ENCODE measurements at places on chromosomes 6 and 20.

GRCh38 chr20:35994994-35995453, 26.6 kb downstream of the CNBD2 start:
- no peaks in the 10 kb centered on the region for H3K27me3 ChIP-seq
- H3K4me3 ChIP-seq = no peak overlapping the region
- H3K36me3 ChIP-seq = no peaks in the 10 kb centered on the region
- H3K27ac ChIP-seq = no peak overlapping the region

DNA sequence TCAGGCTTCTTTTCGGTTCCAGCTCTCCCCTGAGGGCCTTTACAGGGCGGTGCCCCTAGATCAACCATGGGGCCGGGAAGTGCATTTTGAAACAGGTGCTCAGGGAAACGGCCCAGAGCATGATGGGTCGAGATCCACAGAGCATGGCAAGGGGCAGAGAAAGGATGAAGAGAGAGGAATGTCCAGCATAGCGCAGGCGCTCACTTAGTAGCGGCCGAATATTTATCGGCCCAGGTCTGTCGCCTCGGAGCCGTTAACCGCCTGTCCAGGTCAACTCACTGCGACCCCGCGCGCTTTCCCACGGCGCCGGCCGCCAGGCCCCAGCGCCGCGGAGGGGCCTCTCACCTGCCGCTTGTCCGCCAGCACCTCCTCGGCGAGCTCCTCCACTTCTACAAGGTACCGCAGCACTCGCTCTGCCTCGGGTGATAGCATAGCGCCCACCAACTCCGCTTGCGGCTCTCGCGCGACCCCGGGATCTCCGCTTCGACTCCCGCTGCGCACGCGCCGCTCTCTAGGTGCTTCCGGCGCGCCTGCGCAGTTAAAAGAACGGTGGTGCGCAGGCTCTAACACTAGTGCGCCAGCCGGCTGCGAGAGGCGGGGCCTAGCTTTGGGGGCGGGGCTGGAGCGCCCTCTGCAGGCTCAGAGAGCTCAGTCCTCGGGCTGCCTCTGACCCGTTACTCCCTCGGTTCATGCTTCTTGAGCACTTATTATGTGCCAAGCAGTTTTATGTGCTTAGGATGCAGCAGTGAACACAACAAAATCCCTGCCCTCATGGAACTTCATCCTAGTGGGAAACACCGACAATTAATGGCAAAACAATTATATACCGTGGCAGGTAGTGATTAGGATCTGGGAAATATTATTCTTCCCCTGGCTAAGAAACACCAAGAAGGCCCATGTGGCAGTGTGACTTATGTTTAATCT, at the start of gene PDRG1:
Gene PDRG1, minus strand, starts transcription at position 517 of the 924 bp plus-strand sequence. Its CDS starts 85 bp downstream, at position 432.
- peaks cover 20% of the 10 kb centered on the region for H3K4me1 ChIP-seq
- H3K4me3 ChIP-seq = peak within 1 kb of the TSS; percentile 84
- H3K36me3 ChIP-seq = peaks cover 21% of the 10 kb centered on the region

DNA sequence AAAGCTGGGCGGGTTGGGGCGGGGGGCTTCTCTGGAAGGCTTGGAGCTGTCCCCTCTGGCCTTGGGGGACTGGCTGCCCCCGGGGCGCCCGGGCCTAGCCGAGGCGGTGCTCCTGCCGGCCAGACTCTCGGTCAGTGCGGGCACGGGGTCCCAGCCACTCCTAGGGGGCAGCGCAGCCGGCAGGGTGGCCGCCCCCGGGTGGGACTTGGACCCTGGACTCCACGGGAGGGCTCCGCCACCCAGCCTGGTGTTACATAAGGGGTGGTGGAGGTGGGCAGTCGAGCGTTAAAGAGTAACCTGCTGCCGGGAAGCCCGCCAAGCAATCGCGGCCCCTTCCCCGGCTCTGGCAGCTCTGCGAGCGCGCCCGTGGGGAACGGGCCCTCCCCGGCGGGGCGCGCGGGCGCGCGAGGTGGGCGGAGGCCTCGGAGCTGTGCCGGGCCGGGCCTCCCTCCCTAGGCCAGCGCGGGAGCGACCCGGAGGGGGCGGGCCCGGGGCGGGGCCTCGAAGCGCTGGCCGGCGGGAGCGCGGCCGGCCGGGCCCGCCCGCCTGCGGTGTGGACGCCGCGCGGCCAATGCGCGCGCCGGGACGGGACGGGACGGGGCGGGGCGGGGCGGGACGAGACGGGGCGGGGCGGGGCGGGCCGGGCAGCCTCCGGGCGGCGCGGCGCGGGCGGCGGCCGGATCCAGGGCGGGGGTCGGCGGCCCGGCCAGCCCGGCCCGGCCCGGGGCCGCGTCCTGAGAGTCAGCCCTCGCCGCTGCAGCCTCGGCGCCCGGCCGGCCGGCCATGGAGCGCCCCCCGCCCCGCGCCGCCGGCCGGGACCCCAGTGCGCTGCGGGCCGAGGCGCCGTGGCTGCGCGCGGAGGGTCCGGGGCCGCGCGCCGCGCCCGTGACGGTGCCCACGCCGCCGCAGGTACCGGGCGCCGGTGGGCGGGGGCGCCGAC, at the start of gene SLC2A4RG:
Gene SLC2A4RG, plus strand, starts transcription at position 647 of the 940 bp plus-strand sequence. Its CDS starts 137 bp downstream, at position 784.
- peak within 1 kb of the TSS; percentile 89 for H3K4me3 ChIP-seq
- H3K36me3 ChIP-seq = peaks cover 40% of the 10 kb centered on the region
- no peak for DNase-seq

DNA sequence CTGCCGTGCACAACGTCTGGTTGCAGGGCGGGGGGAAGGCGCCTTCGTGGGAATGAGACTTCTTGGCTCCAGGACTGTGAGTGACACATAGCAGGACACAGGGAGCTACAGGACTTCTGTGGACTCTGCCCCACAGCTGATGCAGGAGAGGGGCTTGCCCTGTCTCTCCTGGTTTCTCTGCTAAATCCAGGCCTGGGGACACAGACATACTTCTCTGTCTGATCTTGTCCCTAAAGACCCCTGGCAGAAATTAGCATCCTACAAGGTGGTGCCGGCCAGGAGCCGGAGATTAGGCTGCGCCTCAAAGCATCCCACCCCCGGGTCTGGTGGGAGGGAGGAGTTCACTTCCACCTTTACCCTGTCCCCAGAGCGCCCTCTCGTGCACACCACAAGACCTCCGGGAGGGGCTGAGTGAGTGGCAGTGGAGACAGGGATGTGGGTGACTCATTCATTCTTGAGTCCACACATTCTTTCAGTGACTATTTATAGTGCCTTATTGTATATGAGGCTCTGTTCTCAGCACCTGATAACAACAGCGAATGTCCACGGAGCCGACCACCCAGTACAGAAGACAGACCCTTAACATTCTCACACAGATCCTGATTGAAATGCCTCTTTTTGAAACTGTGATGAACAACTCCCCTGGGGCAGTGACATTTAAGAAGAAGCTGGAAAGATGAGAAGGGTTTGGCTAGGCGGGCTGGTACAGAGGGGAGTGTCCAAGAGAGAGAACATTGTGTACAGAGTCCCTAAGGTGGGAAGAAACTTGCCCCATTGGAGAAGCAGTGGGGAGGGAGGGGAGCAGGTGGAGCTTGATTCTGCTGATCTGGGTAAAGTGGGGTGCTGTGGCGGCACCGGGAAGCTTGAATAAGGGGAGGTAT, 39.0 kb downstream of the GMPR start:
- H3K36me3 ChIP-seq = no peaks in the 10 kb centered on the region
- no peaks in the 10 kb centered on the region for H3K27me3 ChIP-seq
- peak; percentile 63 for DNase-seq

DNA sequence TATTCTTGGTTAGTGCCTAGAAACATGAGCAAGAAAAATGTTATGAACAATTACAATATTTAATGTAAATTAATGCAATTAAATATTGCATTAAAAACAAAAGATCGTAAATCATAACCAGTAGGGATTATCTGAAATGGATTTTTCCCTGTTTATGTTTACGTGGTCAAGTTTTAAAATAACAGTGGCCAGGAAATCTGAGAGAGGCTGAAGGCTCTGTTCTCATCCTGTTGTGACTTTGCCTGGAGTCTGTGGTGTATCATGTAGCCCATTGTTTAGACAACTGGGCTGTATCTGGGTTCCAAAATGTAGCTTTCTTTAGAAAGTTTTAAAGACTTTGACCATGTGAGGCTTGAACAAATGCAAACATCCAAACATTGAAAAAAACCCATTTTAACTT, 2.4 kb downstream of the MYO6 start:
- H3K4me1 ChIP-seq = peaks cover 8% of the 10 kb centered on the region
- no peak for DNase-seq
- H3K27ac ChIP-seq = no peak overlapping the region
- H3K4me3 ChIP-seq = no peak overlapping the region
- H3K36me3 ChIP-seq = no peaks in the 10 kb centered on the region
- no peaks in the 10 kb centered on the region for H3K27me3 ChIP-seq

- DNase-seq = no peak
- peaks cover 2% of the 10 kb centered on the region for H3K4me1 ChIP-seq
- no peaks in the 10 kb centered on the region for H3K27me3 ChIP-seq
These were observed 84.4 kb upstream of the HDAC2 start for GRCh38 chr6:114055349-114055748.

DNA sequence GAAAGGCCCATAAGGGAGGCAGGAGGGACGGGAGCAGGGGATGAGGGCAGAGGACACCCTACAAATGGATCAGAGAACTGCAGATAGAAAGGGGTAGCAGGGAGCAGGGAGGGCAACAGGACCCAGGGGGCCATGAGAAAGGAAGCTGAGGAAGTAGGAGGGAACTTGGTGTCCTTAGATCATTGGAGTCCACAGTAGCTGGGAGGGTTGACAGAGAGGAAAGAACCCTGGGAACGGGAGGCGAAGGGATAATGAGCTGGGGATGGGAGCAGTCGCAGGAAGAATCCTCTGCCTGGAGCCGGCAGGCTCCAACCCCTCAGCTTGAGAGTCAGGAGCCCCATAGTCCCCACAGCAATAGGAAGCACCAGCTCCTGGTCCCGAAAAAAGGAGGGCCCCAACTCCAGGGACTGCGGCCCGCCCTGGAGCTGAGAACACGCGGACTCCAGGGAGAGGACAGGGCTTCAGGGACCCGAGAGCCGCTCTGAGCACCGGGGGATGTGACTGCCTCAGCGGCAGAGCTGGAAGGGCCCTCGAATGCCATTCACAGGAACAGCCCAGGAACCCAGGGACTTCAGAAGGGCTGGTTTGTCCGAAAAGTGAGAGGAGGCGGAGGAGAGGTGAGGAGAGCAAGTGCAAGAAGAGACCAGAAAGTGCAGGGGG, 32.7 kb downstream of the HLA-A start:
- DNase-seq = no peak
- peak overlapping the region; percentile 90 for H3K4me3 ChIP-seq
- H3K36me3 ChIP-seq = no peaks in the 10 kb centered on the region

DNA sequence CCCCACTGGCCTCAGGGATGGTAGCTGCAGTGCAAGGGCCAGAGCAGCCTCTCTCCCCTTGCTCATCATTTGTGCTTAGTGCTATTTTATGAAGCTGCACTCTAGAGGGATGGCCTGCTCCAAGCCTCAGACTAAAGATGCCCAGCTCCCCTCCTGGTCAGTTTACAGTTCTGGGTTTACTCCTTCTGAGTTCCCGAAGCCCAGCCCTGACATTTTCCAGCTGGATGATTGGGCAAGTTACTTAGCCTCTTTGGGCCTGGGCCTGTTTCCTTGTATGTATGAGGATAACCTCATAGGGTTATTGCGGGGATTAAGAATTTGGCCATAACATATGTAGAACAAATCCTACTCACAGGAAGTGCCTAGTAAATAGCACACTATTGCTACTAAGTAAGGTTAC, 31.8 kb upstream of the EMILIN3 start:
- no peaks in the 10 kb centered on the region for H3K4me1 ChIP-seq
- DNase-seq = no peak
- no peaks in the 10 kb centered on the region for H3K36me3 ChIP-seq
- H3K4me3 ChIP-seq = no peak overlapping the region
- H3K27ac ChIP-seq = no peak overlapping the region

GRCh38 chr6:56148488-56149186, 98.7 kb downstream of the COL21A1 start:
- no peak for DNase-seq
- H3K36me3 ChIP-seq = no peaks in the 10 kb centered on the region
- H3K27ac ChIP-seq = peak overlapping the region; percentile 35
- H3K4me3 ChIP-seq = no peak overlapping the region
- H3K4me1 ChIP-seq = peaks cover 25% of the 10 kb centered on the region
- no peaks in the 10 kb centered on the region for H3K27me3 ChIP-seq

DNA sequence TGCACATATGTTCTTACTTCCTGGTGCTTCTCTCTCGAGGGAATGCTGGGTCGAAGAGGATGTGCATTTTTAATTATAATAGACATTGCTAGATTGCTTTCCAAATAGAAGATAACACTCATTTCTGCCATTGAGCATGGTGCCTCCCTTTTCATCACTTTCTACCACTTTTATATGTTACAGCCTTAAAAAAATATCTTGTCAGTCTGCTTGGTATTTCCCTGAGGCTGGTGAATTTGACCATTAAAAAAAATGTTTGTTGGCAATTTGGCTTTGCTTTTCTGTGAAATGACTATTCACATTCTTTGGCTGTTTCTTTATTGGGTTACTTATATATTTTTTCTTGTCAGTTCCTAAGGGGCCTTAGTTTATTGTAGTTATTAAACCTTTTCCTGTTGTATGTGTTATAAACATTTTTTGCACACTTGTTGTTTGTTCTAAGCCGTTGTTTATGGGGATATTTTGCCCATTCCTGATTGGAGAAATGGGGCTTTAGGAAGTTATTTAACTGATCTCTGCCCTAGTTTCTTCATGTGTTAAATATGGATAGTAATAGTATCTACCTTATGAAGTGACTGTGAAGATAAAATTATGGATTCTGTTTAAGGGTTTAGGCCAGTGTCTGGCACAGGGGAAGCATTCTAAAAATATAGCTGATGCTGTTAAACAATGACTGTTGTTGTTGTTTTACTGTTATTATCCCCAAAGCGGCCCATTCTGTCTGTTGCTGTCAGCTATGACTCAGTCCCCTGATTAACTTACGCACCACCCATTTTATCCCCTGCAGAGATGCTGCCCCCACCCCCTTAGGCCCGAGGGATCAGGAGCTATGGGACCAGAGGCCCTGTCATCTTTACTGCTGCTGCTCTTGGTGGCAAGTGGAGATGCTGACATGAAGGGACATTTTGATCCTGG, 3.8 kb downstream of the DDR1 start:
- H3K27me3 ChIP-seq = no peaks in the 10 kb centered on the region
- H3K4me3 ChIP-seq = no peak overlapping the region
- no peak overlapping the region for H3K27ac ChIP-seq
- H3K36me3 ChIP-seq = peaks cover 27% of the 10 kb centered on the region

GRCh38 chr20:48238781-48239180, 453.5 kb upstream of the SULF2 start:
- H3K4me1 ChIP-seq = peaks cover 4% of the 10 kb centered on the region
- H3K27ac ChIP-seq = no peak overlapping the region
- no peaks in the 10 kb centered on the region for H3K36me3 ChIP-seq
- no peaks in the 10 kb centered on the region for H3K27me3 ChIP-seq
- no peak for DNase-seq
- H3K4me3 ChIP-seq = no peak overlapping the region

GRCh38 chr20:15814360-15814759, 758.9 kb downstream of the KIF16B start:
- no peaks in the 10 kb centered on the region for H3K4me1 ChIP-seq
- no peak overlapping the region for H3K4me3 ChIP-seq
- DNase-seq = no peak

GRCh38 chr6:12911427-12911826, 194.9 kb downstream of the PHACTR1 start:
- no peak overlapping the region for H3K27ac ChIP-seq
- H3K4me1 ChIP-seq = peaks cover 10% of the 10 kb centered on the region
- no peaks in the 10 kb centered on the region for H3K27me3 ChIP-seq
- H3K36me3 ChIP-seq = no peaks in the 10 kb centered on the region
- no peak for DNase-seq
- no peak overlapping the region for H3K4me3 ChIP-seq

All from thoracic aorta (tissue), 2 donors.